ENCODE measurements at places on chromosomes 11 and 22. TPM values are rescaled to one million over a fixed set of nuclear protein-coding genes. Genes with fewer than 3 reads are reported as not detected.

GPHA2 gene
- not detected for polyA plus RNA-seq

POTEH gene
- 0.13 TPM for polyA plus RNA-seq

PELI3 gene
- polyA plus RNA-seq: 4.3 TPM

UBQLNL gene
- not detected for polyA plus RNA-seq
